NCI-H1417 (cell line): ENCODE measurements at places on chromosomes 3 and 15.
A peak's percentile ranks its signal among the peaks of the same experiment; 100 is the strongest.

GRCh38 chr15:89023311-89023961, 64.8 kb upstream of the ABHD2 start:
- no peak for DNase-seq

DNA sequence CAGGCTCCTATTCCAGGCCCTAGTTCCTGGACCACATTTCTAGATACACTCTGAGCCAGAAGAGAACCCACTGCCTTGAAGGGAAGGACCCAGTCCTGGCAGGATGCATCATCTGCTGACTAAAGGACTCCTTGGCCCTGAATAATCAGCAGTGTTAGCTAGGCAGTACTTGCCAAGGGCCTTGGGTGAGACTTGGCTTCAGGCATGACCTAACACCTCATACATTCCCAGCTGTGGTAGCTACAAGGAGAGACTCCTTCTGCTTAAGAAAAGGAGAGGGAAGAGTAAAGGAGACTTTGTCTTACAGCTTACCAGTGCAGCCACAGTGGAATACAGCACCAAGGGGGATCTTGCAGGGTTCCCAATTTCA, 26.4 kb downstream of the PEAK1 start:
- no peak for DNase-seq

GRCh38 chr3:159818399-159818798, 170.2 kb upstream of the IL12A start:
- DNase-seq, result no peak

DNA sequence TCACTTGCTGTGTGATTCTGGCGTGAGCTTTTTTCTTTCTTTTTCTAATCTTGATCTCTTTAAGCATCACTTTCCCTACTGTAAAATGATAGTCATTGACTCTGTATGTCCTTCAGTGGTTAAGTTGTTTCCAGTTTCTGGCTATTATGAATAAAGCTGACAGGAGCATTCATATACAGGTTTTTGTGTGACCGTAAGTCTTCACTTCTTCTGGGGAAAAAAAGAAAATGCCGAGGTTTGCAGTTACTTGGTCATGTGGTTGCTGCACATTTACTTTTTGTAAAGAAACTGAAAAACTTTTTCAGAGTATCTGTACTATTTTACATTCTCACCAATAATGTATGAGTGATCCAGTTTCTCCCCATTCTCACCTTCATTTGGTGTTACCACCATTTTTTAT, 247.4 kb upstream of the RBMS3 start:
- no peak for DNase-seq

GRCh38 chr3:8548502-8549275, 47.1 kb downstream of the LMCD1 start:
- no peak for DNase-seq

- DNase-seq, result no peak
These were observed 77.7 kb upstream of the NUDT16 start for GRCh38 chr3:131303848-131304247.

- no peak for DNase-seq
These were observed 327.3 kb upstream of the GBE1 start for GRCh38 chr3:82088749-82089148.

- no peak for DNase-seq
These were observed 74.6 kb upstream of the ACAD9 start for GRCh38 chr3:128804811-128805155.

DNA sequence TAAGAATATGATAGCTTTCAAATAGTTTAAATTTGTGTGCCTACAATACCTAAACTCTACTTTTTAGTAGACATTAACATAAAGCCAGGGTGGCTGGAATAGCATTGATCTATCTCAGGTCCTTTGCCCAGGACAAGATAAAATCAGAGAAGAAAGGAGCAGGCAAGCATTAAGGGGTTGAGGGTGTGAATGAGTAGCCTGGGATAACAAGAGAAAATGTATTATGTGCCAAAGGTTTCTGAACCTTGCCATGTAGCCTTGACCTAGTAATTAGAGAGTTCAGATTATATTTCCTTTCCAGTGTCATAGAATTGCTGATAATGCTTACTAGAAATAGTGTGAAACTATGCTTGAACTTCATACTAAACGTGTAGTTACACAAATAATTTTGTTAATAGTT, 22.9 kb downstream of the ATP11B start:
- no peak for DNase-seq

DNA sequence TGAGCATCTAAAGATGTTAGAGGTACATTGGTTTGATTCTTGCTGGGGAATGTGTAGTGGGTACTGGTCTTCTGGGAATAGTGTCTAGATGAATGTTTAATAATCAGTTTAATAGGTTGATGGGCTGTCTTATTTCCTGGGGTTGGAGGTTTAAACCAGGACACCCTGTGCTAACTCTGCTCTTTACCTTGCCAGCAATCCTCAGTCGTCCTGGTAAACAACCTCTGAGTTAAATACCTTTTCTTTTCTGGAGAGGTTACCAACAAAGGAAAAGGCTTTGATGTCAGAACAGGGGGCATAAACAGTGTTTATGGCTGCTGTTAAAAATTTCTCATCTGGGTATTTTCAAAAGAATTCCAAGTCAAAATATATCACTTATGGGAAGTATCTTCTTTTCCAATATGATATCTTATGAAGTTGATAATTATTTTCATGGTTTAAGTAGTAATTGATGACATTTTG, 23.5 kb downstream of the MITF start:
- DNase-seq, result no peak

GRCh38 chr15:56795502-56795901, 62.2 kb upstream of the ZNF280D start:
- DNase-seq, result no peak

DNA sequence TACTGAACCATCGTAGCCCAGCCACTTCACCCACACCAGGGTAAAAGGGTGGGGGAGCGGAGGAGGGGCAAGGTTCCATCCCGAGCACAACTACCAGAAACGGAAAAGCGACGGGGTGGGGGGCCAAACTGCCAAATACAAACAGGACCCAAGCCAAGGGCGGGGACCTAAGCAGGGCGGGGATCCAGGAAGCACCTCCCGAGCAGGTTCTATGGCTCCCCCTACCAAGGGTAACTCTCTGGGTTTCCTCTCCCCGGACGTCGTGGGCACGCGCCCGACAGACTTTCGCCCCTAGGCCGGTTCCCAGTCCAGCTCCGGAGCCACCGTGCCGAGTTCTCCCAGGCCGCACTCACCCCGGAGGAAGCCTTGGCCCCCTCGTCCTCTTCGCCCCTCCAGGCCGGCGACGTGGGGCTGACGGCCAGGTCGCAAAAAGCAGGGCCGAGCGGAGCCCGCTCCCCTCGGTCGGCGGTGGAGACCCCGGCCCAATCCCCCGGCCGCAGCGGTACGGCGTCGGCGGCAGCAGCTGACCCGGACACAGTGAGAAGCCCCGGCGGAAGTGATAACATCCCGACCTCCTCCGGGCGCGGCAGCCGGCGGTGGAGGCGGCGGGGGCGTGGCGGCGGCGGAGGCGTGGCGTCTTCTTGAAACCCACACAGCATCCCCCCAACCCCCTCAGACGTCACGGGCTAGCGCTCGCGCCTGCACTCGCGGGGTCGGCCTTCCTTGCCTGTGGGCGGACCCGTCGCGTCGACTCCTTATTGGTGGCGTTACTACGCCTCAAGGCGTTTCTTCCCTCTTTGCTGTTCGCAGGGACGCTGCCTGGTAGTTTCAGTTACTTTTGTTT, at the start of gene BNIP2:
Gene BNIP2, minus strand, starts transcription at position 539 of the 844 bp plus-strand sequence. CDS start 6,863 bp downstream, outside the sequence.
- DNase-seq, result peak; percentile 87

- no peak for DNase-seq
These were observed 357.0 kb upstream of the ICE2 start for GRCh38 chr15:60835974-60836373.

GRCh38 chr3:62287392-62287927, 85.9 kb downstream of the FEZF2 start:
- DNase-seq, result no peak

DNA sequence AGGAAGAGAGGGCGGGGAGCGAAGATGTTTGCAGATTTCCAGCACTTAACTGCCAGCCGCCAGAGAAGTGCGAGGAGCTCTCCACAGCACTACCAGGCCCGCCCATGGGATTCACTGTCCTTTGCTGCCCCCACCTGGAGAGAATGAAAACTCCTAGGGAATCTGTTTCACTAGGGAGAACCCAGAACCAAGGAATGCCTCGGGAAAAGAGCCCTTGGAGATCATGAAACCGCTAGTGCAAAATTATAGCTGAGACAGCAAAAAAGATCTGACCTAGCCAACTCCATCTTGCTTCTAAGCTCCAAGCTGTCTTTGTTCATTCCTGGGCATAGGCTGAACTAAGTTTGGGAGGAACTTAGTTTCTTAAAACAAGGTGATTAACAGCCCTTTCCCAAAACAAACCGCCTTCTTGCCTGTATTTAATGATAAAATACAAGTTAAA, 82.6 kb upstream of the GCNT3 start:
- DNase-seq, result peak; percentile 84

DNA sequence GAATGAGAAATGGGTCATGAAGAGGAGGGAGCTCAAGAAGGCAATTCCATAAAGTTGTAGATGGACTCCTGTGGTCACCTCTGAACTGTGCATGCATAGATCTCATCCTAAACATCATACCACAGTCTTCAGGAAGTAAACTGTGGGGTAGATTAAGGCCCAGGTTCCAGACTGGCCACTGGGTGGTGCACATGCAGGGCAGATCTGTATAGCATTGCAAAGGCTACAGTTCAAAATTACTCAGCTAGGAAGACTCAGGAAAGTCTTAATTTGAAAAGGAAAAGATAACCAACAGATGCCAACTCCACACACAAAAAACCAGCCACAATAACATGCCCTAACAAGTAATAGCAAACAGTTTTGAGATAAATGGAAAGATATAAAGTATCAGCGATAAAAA, 20.3 kb downstream of the KY start:
- no peak for DNase-seq

DNA sequence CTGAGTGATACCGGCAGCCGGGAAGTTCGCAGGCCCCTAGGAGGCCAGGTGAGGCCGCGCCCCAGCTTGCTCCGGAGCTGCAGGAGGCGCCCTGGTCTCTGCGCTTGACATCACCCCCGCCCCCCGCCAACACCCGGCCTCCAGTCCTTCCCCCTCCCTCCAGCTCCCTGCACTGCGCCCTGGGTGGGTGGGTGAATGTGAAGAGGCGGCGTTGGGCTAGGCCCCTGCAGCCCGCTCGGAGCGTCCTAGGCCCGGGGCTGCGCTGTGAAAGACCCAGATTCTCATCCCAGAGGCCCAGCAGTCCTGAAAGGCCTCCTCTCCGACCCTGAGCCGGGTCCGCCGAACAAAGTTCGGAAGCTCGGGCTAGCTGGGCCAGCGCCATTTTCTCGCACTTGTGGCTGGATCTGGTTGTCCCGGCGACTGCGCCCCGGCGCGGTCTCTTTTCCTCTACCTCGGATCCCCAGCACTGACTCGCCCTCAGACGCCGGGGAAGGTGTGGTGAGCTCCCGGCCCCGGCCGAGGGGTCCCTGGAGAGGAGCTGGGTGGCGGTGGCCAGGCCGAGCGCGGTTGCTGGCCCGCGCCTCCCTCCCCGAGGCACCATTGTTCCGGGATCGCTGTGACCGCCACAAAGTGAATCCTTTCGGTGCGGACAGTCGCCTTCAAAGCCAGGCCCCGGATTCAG, 12.9 kb downstream of the ZIC4 start:
- DNase-seq, result no peak

- peak; percentile 71 for DNase-seq
These were observed 1.9 kb upstream of the RMDN3 start for GRCh38 chr15:40756938-40757337.

DNA sequence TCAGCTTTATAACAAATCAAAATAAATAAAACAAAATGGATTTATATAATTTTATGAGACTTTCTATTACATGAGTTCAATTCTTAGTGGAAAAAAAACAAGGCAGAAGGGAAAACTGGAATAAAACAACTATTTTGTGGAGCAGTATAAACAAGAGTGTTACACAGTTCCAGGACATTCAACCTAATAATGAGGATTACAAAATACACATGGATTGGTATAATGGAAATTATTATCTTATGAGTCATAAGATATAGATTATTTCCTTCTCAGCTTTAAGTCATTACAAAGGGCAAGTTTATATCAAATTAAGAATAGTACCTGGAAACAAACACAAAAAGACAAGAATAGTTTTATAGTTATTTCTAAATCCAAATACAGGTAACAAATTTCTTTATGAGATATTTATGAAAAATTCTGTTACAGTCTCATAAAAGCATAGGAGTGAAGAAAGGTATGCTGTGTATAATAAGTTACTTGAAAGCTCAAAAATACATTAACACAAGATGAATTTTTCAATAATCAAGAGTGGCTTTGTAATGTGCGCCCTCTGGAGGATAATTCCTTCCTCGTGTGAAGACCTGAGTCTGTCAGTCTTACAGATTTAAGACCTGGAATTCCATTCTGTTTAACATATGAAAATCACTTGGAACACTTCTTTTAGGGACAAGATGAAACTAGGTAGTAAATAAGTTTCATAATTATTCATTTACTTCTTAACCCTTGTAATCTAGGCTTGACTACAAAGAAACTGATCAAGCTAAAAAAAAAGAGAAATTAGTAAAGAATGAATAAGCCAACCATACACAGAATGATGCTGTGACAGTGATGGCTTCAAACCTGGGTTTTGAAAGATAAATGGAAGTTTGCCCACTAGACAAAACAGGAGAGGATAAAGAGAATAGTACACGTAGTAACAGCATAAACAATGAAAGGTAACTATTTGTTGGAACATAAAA, 9.5 kb downstream of the COPS2 start:
- DNase-seq, result peak; percentile 1

- DNase-seq, result no peak
These were observed 268.4 kb upstream of the ATP11B start for GRCh38 chr3:182524711-182525401.

DNA sequence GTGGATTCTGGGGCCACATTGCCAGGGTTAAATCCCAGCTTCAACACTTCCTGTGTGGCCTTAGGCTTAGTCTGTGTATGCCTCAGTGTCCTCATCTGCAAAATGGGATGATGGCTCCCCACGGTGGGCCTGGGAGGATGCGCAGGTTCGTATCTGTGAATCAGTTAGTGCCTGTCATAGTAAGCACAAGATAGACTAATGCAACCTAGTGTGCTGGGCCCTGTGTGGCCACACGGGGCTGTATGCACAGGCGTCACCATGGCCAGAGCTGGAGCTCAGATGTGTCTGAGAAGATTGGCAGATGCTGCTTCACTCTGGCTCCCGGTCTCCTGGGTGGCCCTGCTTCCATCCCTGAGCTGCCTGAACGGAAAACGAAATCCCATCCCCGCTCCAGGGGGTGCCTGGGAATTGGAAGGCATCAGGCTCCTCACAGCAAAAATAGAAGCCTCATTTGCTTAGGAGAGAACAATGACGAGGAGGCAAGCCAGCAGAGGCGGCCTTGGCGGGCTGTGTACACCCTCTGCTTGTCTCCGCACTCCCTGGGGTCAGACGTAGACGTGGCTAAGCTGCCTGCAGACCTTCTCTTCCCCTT, 103.6 kb downstream of the APBA2 start:
- no peak for DNase-seq

GRCh38 chr3:22907796-22908195, 295.3 kb upstream of the UBE2E2 start:
- DNase-seq, result no peak

GRCh38 chr15:52095597-52096262, 16.8 kb downstream of the BCL2L10 start:
- DNase-seq, result no peak

- DNase-seq, result no peak
These were observed 2.5 kb downstream of the APPL1 start for GRCh38 chr3:57230006-57230405.
